ENCODE measurements at places on chromosomes 1 and 21. TPM values are rescaled to one million over a fixed set of nuclear protein-coding genes. Genes with fewer than 3 reads are reported as not detected.

The NECTIN4 gene
- 0.47 TPM for total RNA-seq

The RHD gene
- 0.46 TPM for total RNA-seq

The TNNI3K gene
- total RNA-seq, result 0.87 TPM

The FHAD1 gene
- total RNA-seq, result 1.6 TPM

The BTF3L4 gene
- total RNA-seq, result 79.3 TPM

The OR2T5 gene
- total RNA-seq, result not detected

The NR1I3 gene
- 4.2 TPM for total RNA-seq

The TNNT2 gene
- 0.36 TPM for total RNA-seq

The CTTNBP2NL gene
- total RNA-seq, result 25.4 TPM

The RXFP4 gene
- 2.3 TPM for total RNA-seq

The CA14 gene
- total RNA-seq, result 29.6 TPM

The C8A gene
- not detected for total RNA-seq

The NUDT17 gene
- 2.6 TPM for total RNA-seq

The SELL gene
- total RNA-seq, result 0.57 TPM

The KCNJ9 gene
- total RNA-seq, result 0.70 TPM

The NOS1AP gene
- total RNA-seq, result 2.8 TPM

The MYOG gene
- total RNA-seq, result 0.16 TPM

The SNX7 gene
- total RNA-seq, result 50.9 TPM

The FAM72B gene
- total RNA-seq, result 3.5 TPM

The SH3BGRL3 gene
- total RNA-seq, result 38.2 TPM

The PLD5 gene
- total RNA-seq, result 0.50 TPM

The ILDR2 gene
- 57.6 TPM for total RNA-seq

The MXRA8 gene
- 30.0 TPM for total RNA-seq

The IQGAP3 gene
- total RNA-seq, result 1.0 TPM

Measured in motor neuron (in vitro differentiated cells).